NB4 (cell line): ENCODE measurements at places on chromosomes 6 and 20.

DNA sequence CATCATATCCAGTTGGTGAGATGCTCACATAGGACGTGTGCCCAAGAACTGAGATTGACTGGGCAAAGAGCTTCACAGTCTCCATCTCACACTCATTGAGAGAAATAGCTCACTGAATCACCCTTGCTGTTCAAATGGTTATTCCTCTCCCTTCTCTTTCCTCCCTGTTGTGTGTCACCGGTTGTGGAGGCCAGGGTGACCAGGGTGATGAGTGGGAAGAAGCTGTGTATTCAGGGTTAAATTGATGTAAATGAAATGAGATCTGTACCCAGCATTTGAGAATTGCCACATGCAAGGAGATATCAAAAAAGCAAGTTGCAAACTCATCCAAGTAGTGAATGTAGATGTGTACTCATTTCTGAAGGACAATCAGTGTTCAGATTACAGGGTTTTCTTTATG is 36.6 kb upstream of the VAPB start:
- DNase-seq: no peak

GRCh38 chr6:128759901-128760300 is 123.0 kb upstream of the LAMA2 start:
- no peak for DNase-seq

DNA sequence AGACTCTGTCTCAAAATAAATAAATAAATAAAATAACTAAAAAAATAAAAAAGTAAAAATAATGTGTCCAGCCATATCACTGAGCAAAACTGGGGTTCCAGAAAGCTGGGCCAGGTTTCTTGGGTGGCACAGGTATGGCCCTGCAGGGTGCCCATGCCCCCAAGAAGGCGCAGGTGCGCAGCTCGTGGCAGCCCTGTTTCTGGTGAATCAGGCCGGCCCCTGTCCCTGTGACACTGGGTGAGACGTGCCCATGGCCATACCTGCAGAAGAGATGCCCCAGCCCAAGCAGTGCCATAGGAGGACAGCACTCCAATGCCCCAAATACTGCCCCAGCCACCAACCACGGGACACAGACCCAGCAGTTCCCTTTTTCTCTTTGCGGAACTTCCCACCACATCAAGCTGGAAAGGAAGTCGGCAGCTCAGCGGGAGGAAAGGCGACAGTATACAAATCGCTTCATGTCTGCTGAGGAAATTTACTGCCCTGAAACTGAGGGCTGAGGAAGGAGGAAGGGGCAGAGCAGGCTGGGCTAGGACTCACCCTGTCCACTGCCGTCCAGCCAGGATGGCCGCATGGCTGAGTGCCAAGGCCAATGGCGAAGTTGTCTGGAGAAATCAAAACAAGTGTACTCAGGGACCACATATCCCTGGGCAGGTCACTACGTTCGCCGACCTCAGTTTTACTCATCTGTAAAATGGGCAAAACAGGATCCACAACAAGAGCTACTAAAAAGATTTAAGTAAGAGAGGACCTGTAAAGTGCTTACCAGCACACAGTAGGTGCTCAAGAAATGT is 55.4 kb downstream of the PREX1 start:
- peak; percentile 95 for DNase-seq

- no peak for DNase-seq
These were observed 13.7 kb downstream of the SRSF3 start for GRCh38 chr6:36607683-36608386.

DNA sequence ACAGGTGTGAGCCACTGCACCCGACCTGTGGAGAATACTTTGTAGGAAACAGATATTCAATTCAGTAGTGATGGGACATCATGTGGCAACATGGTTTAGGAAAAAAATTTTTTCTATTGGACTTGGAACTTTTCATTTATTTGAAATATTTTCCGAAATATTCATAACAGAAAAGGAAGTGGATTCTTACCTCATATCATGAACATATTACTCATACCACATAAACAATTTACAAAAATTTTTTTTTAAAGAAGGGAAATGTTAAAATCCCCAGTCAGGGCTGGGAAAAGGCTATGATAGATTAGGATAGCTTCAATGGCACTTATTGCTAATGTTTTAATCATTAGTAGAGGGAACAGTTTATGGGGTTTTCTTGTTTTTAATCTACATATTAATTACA is 6.8 kb upstream of the ALDH8A1 start:
- DNase-seq: no peak

GRCh38 chr6:4039348-4039747 is 39.6 kb downstream of the FAM217A start:
- no peak for DNase-seq

DNA sequence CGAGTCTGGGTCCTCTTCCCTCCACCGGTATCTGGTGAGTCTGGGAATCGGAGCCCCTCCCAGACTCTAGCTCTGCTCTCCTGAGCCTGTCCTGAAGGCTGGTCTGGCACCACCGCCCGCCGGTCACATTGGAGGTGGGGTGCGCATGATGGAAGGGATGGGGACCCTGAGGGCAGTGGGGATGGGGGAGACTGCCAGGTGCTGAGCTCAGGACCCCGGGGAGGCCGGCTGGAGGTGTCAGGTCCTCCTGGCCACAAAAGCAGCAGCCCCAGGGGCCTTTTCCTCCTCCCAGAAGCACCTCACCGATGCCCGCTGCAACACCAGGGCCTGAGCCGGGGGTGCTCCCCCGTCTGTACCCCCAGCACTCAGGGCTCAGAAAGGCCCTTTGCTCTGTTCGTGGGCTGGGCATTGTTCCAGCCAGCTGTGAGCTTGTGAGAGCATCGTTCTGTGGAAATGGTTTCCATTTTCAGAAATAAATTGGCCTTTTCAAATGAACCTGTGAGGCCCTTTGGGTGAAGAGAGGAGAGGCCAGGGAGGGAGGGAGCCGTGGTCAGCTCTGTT is 2.5 kb upstream of the NPBWR2 start:
- DNase-seq: no peak

DNA sequence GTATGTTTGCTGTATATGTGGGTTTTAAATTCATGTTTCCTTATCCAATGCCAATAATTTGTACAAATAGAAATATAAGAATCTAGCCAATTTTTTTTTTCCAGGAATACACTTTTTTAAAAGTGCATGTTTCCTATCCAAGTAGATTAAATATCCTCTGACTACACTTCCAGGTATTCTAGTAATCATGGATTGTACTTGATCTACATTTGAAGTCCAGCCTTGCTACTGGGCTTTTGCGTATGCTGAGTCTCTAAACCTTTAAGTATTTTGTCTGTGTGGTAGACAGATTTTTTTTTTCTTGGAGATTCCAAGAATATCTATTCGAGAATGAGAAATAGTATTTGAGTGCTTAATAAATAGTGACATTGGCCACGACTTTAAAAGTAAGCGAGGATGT is 188.3 kb downstream of the SASH1 start:
- DNase-seq: no peak

DNA sequence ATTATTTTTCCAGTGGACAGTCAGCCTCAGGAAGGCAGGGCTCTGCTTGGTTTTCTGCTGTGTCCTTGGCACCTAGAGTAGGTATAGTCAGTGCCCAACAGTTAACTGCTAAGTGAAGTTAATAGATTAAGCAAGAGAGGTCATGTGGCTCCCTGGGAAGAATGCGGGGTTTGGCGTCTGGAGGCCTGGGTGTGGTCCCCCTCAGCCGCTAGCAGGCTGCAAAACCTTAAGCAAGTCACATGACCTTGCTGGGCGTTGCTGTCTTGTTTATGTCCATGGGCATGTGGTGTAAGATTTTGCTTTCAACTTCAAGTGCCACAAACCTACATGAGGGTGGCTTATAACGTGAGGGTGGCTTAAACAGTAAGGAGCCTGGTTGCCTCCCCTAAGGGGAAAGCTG is 75.5 kb upstream of the SCP2D1 start:
- peak; percentile 54 for DNase-seq

GRCh38 chr20:41330343-41330720 is 10.3 kb upstream of the LPIN3 start:
- no peak for DNase-seq

- DNase-seq: no peak
These were observed 311.9 kb upstream of the EPHA7 start for GRCh38 chr6:93731306-93731705.

- no peak for DNase-seq
These were observed 98.4 kb downstream of the MRPL14 start for GRCh38 chr6:44028789-44029310.

DNA sequence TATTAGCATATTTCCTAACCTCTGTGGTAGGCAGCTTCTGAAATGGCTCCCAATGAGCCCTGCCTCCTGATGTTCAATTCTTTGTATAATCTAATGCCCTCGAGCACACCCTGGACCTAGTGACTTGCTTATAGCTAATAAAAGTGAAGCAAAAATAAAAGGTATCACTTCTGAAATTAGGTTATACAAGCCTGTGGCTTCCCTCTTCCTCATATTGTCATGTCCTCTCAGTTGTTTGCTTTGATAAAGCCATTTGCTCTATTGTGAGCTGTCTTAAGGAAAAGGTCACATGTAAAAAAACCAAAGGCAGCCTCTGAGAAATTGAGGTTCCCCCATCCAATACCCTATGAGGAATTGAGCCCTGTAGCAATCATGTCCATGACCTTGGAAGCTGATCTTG is 442.1 kb upstream of the ADGRB3 start:
- DNase-seq: no peak

DNA sequence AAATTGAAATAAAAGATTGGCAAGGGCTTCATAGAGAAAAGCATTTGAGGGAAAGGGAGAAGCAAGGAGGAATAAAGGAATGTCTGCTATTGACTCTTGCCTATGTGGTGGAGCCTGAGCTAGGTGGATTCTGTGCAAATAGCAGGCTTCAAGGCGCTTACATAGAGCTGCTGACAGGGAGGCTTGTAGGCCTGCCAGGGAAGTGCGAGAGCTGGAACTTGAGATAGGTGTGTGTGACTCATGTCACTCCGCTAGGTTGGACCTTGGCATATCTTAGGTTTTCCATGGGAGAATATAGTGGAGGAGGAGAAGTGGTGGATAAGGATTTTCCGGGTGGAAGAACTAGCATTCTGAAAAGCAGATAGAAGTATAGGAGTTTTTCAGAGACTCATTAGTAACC is 14.0 kb downstream of the SNRNP48 start:
- no peak for DNase-seq

- no peak for DNase-seq
These were observed 16.4 kb upstream of the XRN2 start for GRCh38 chr20:21286775-21287174.

DNA sequence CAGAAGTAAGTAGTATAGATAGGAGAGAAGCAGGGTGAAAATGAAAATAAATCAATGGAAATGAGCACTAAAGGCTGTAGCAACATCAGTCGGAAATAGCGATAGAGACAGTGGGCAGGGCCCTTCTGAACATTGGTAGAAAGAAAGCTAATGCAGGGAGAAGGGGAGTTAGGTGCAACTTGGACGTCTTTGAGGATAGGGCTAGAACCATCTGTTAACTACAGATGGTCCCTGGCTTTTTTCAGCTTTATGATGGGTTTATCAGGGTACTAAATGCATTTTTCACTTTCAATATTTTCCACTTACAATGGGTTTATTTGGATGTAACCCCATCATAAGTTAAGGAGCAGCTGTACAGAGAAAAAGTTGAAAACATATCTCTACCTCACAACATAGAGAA is 72.8 kb upstream of the CNR1 start:
- no peak for DNase-seq

DNA sequence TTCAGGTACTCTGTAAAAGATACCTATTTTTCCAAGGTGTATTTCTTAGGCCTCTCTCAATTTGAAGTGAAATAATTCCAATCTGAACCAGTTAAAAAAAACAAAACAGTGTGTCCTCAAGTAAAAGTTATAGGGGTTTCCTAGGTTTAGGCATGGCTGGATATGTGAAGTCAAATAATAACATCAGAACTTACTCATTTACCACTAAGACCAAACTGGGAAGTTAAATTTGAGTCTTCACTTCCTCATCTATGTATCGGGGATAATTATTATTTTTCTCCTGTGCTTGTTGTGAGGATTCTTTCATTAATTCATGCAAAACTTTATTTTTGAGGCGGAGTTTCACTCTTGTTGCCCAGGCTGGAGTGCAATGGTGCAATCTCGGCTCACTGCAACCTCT is 86.2 kb upstream of the PTPRK start:
- no peak for DNase-seq

DNA sequence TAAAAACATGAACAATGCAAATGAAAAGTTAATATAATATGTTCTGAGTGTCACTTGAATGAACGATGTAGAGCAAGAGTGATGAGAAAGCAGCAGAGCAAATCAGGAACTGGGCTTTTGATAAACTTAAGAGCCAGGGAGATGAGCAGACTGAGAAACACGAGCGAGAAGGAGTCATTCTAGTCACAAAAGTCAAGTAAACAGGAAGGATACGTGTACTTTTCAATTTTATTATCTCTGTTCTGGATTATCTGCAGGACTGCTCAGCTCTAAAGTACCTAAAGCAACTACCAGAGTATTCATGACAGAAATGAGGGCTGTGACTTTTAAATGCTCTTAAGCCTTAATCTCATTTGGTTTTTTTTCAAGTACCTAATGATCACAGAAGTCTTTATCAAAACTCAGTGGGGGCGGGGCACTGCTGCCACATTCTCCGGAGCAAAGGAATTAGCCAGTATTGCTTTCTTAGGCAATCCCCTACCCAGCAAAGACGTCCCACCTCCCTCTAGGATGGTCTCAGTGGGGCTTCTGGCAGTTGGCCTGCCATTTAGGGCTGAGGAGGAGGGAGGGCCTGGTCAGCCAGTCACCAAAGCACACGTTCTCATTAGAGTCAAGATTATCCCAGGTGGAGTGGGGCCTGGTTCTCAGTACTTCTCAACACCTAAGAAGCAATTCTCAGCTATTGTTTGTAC is 8.6 kb downstream of the MAN1A1 start:
- no peak for DNase-seq

- DNase-seq: no peak
These were observed 238.2 kb downstream of the ERMARD start for GRCh38 chr6:169989594-169989993.

GRCh38 chr20:34595377-34596184 is 37.1 kb downstream of the MAP1LC3A start:
- DNase-seq: no peak

GRCh38 chr6:34979994-34980393 is 90.9 kb downstream of the ANKS1A start:
- DNase-seq: no peak

GRCh38 chr6:8181951-8182845 is 79.8 kb upstream of the EEF1E1 start:
- peak; percentile 15 for DNase-seq

GRCh38 chr6:39268171-39268570 is 38.9 kb upstream of the KCNK5 start:
- DNase-seq: no peak

DNA sequence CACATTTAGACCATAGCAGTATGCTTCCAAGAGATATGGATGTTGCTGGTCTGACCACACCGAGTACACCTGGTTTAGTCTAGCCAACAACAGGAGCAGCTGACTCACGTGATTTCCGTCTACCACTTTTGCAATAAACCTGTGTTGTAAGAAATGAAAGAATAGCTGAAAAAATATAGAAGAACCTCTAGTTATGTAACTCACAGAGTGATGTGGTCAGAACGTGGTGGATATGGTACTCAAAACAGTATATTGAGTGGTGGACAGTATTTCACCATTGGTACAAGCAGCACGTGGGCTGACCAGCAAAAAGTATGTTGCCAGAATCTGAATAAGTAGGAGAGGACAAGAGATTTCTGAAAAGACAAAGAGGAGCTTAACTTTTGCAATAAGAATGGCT is 226.9 kb downstream of the TBC1D7 start:
- DNase-seq: peak; percentile 16

- DNase-seq: no peak
These were observed 28.8 kb downstream of the EFCAB8 start for GRCh38 chr20:32887492-32887891.

GRCh38 chr20:62765432-62766070 is 30.7 kb upstream of the MRGBP start:
- DNase-seq: no peak
